Thoracic aorta (tissue), 2 donors: ENCODE measurements at places on chromosomes 1 and 21. TPM values are rescaled to one million over a fixed set of nuclear protein-coding genes. Genes with fewer than 3 reads are reported as not detected.

DNA sequence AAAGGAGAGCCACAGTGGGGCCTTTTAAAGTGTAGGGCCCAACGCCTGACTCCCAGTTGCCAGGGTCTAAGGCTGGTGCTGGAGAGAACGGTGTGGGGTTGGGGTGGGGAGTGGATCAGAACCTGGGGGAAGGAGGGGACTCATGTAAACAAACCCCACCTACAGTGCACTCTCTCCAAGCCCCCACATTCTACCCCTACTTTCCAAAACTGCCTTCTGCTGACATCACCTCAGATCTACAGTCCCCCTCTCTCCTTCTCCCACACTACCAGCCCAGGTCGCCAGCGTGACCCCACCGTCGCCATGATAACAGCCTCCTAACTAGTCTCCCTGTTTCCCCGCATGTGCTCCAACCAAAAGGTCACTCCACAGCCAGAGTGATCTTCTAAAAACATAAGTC lies 26.6 kb downstream of the TNNT2 start:
- DNase-seq, result no peak
- H3K4me1 ChIP-seq, result no peaks in the 10 kb centered on the region
- no peaks in the 10 kb centered on the region for H3K36me3 ChIP-seq
- H3K4me3 ChIP-seq, result no peak overlapping the region
- no peaks in the 10 kb centered on the region for H3K27me3 ChIP-seq
- H3K27ac ChIP-seq, result no peak overlapping the region

DNA sequence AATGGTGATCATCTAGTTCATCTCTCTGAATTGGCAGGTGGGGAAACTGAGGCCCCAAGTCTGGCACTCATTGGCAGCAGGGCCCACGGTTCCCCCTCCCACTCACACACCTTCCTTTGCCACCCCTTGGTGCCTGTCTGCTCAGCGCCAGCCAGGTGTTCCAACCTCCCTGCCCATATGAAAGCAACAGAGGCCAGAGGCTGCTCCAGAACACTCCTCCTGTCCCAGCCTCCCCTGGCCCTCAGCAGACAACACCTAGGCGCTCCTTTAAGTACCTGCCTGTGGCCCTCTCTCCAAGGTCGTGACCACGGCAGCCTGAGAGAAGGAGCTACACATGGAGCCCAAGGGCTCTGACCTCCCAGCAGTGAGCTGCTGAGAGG lies 362.3 kb upstream of the VAMP3 start:
- H3K27ac ChIP-seq, result no peak overlapping the region
- H3K36me3 ChIP-seq, result no peaks in the 10 kb centered on the region
- no peaks in the 10 kb centered on the region for H3K27me3 ChIP-seq
- no peak overlapping the region for H3K4me3 ChIP-seq
- no peaks in the 10 kb centered on the region for H3K4me1 ChIP-seq

DNA sequence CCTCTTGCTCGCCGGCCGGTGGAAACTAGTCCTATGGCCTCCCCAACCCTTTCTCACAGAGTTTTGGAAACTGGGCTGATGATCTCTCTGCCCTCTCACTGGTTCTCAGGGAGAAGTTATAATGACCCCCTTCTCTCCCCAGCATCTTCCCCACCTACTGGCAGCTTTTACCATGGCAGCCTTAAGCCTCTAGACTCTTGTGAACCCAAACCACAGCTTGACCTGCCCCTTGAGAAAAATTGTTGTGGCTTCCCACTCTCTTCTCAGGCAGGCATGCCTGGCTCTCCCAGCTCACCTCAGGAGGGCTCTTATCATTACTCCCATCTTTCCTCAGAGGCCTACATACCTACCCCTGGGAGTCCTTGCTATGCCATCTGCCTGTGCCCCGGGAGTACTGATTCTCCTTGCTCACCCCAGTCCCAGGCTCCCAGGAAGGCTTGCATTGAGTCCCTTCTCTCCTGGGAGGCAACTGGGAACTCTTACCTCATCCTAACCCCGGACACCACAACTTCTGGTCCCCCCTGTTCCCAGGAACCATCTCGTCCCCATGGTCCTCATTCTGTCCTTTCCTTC lies 1.6 kb downstream of the NSUN4 start:
- H3K27me3 ChIP-seq, result no peaks in the 10 kb centered on the region
- peaks cover 16% of the 10 kb centered on the region for H3K36me3 ChIP-seq
- DNase-seq, result no peak
- H3K4me3 ChIP-seq, result no peak overlapping the region
- peak overlapping the region; percentile 98 for H3K27ac ChIP-seq

DNA sequence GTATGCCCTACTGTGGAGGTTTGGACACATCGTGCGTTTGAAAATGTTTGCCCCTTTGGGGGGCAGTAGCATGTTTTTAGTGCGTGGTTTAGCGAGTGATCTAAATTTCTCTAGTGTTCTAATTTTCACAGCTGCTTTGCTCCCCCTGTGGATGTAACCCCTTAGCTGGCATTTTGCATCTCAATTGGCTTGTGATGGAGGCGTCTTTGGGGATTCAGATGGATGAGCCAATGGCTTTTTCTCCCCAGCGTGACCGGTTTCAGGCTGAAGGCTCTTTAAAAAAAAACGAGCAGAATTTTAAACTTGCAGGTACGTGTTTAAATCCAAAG lies 836 bp downstream of the CDC7 start:
- no peaks in the 10 kb centered on the region for H3K36me3 ChIP-seq
- no peak for DNase-seq
- H3K27ac ChIP-seq, result peak overlapping the region; percentile 46
- no peaks in the 10 kb centered on the region for H3K27me3 ChIP-seq
- H3K4me1 ChIP-seq, result peaks cover 6% of the 10 kb centered on the region
- peak overlapping the region; percentile 86 for H3K4me3 ChIP-seq

DNA sequence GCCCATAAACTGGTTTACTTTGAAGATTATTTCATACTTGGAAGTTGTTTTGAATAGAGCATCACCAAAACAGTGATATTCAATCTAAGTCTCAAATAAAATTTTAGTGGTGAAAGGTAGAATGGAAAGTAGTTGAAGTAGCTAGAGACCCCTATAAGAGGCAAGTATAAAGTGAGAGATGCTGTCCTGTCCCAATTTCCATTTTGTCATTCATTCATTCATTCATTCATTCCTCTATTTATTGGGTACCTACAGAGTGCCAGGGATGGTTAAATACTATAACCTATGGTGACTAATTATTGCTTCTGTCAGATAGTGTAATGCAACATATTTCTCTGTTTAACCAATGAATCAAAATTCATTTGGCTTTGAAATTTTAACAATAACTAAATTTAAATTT lies 32.7 kb downstream of the RRAGC start:
- no peak overlapping the region for H3K27ac ChIP-seq
- no peaks in the 10 kb centered on the region for H3K36me3 ChIP-seq
- H3K4me1 ChIP-seq, result no peaks in the 10 kb centered on the region

DNA sequence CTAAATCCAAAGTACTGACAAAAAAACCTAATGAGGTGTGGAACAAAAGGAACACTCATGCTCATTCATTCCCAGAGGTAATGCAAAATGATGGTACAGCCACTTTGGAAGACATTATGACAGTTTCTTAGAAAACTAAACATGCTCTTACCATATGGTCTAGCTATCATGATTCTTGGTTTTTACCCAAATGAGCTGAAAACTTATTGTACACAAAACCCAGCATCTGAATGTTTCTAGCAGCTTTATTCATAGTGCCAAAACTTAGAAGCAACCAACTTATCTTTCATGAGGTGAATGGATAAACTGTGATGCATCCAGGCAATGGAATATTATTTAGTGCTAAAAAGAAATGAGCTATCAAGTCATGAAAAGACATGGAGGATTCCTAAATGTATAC lies 318.4 kb upstream of the OLFM3 start:
- no peak overlapping the region for H3K27ac ChIP-seq
- no peak for DNase-seq
- H3K4me1 ChIP-seq, result no peaks in the 10 kb centered on the region

DNA sequence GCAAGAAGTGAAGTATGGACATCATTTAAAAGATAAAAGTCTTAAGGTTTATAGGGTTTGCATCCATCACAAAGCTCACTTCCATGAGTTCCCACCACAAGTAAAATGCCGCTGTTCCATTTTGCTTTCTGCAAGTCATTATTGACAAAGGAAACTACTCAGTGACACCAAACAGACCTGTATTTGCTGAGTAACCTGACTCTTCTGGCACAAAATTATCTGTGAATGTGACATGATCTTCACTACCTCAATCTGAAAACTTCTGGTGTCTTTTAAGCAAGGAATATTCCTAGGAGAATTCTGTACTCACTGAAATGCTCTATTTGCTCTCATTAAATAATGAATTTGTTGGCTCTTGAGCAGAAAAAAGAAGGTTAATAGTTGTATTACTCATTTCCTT lies 1077.4 kb upstream of the ADGRL4 start:
- no peaks in the 10 kb centered on the region for H3K27me3 ChIP-seq
- no peaks in the 10 kb centered on the region for H3K36me3 ChIP-seq
- DNase-seq, result no peak
- no peak overlapping the region for H3K27ac ChIP-seq

- H3K4me3 ChIP-seq, result no peak overlapping the region
- H3K27me3 ChIP-seq, result no peaks in the 10 kb centered on the region
- DNase-seq, result no peak
- no peak overlapping the region for H3K27ac ChIP-seq
These were observed 54.3 kb downstream of the CD247 start for GRCh38 chr1:167463875-167464575.

- no peaks in the 10 kb centered on the region for H3K27me3 ChIP-seq
- no peaks in the 10 kb centered on the region for H3K36me3 ChIP-seq
- H3K4me1 ChIP-seq, result no peaks in the 10 kb centered on the region
- DNase-seq, result no peak
- H3K4me3 ChIP-seq, result no peak overlapping the region
- H3K27ac ChIP-seq, result no peak overlapping the region
These were observed 126.8 kb downstream of the HIVEP3 start for GRCh38 chr1:41791667-41792484.

DNA sequence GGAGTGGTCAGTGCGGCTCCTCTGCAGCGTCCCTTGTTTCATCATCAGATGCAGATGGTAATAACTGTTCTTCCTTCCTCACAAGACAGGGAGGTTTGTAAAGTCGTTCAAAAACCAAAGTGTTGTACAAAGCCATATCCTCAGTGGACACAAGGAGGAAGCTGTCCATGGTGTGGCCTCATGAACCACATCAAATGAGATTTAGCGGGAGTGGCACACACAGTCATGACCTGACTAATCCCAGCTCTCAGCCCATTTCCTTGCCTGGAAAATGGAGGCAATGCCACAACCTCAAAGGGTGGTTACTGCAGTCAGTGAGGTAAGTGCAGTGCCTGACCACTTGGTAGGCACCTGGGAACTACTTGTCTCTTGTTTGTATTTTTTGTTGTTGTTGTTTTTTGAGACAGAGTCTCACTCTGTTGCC lies 13.4 kb downstream of the ENTREP3 start:
- H3K4me3 ChIP-seq, result no peak overlapping the region
- DNase-seq, result no peak
- no peaks in the 10 kb centered on the region for H3K27me3 ChIP-seq
- H3K27ac ChIP-seq, result no peak overlapping the region
- H3K4me1 ChIP-seq, result peaks cover 16% of the 10 kb centered on the region
- H3K36me3 ChIP-seq, result no peaks in the 10 kb centered on the region

- no peaks in the 10 kb centered on the region for H3K27me3 ChIP-seq
- peaks cover 3% of the 10 kb centered on the region for H3K36me3 ChIP-seq
- no peak overlapping the region for H3K4me3 ChIP-seq
- H3K27ac ChIP-seq, result no peak overlapping the region
- no peaks in the 10 kb centered on the region for H3K4me1 ChIP-seq
- DNase-seq, result no peak
These were observed 11.6 kb downstream of the CD160 start for GRCh38 chr1:145730900-145731299.

- H3K27ac ChIP-seq, result peak overlapping the region; percentile 65
- DNase-seq, result no peak
- peaks cover 5% of the 10 kb centered on the region for H3K4me1 ChIP-seq
- no peaks in the 10 kb centered on the region for H3K36me3 ChIP-seq
These were observed 626 bp upstream of the HLCS start for GRCh38 chr21:36966821-36967768.

DNA sequence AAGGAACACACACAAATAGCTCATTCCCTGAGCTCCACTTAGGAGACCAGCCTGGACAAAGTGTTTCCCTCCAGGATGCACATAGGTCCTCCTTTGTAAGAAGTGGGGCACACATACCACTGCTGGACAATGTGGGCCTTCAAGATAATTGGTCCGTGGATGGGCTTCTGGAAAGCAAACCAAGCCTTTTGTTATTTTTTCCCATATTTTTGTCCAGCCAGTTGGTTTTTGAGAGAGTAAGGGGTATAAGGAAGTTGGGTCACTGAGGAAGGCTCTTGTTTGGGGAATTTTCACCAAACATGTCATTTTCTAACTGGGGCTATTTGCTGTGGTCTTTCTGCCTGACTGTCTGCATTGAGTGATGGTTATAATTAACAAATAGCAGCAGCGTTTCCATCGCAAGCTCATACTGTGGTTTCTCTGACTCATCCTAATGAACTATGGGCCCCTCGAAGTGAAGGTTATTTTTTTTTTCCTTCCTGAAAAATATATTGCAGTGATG lies 306.3 kb upstream of the DUSP10 start:
- peaks cover 6% of the 10 kb centered on the region for H3K4me1 ChIP-seq
- no peak overlapping the region for H3K27ac ChIP-seq
- no peak for DNase-seq

DNA sequence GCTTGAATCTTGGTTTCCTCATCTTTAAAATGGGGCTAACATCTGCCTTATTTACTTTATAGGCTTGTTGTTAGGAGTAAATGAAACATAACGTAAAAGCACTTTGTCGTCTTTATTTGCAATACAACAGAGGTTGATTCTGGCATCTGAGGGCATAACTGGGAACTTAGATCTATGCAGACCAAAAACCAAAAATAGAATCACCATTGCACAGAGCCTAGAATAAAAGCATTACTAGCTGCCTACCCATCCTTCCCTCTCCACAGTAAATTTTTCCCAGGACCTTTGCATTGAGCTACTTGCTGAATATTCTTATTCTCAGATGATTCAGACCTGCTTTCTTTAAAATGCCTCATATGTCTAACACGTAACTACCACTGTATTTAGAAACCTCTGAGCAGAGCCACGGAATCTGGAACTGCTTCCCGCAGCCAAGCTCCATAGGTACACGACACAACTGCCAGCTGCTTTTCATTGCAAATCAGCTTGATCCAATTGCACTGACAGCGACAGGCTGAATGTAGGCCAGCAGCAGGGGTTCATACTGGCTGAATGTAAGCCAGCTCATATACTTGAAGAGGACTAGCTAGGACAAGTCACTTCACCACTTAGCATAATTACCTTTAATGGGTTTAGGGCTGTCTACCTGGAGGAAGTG lies 33.2 kb upstream of the SERBP1 start:
- peaks cover 9% of the 10 kb centered on the region for H3K4me1 ChIP-seq
- no peaks in the 10 kb centered on the region for H3K27me3 ChIP-seq
- H3K36me3 ChIP-seq, result no peaks in the 10 kb centered on the region
- no peak overlapping the region for H3K4me3 ChIP-seq

- no peak overlapping the region for H3K27ac ChIP-seq
- no peak overlapping the region for H3K4me3 ChIP-seq
These were observed 188.2 kb downstream of the DYRK1A start for GRCh38 chr21:37554661-37555379.

GRCh38 chr1:165581926-165582325 lies 38.1 kb downstream of the LRRC52 start:
- no peaks in the 10 kb centered on the region for H3K27me3 ChIP-seq
- no peak overlapping the region for H3K27ac ChIP-seq
- H3K4me3 ChIP-seq, result no peak overlapping the region
- H3K4me1 ChIP-seq, result no peaks in the 10 kb centered on the region

GRCh38 chr1:58391056-58391455 lies 155.5 kb downstream of the OMA1 start:
- no peaks in the 10 kb centered on the region for H3K36me3 ChIP-seq
- no peak overlapping the region for H3K4me3 ChIP-seq
- DNase-seq, result no peak
- no peak overlapping the region for H3K27ac ChIP-seq
- no peaks in the 10 kb centered on the region for H3K4me1 ChIP-seq

Gene HSF2BP
- not detected for total RNA-seq

Gene SPATA1
- 0.14 TPM for total RNA-seq
